ENCODE measurements at places on chromosomes 6 and 20.

DNA sequence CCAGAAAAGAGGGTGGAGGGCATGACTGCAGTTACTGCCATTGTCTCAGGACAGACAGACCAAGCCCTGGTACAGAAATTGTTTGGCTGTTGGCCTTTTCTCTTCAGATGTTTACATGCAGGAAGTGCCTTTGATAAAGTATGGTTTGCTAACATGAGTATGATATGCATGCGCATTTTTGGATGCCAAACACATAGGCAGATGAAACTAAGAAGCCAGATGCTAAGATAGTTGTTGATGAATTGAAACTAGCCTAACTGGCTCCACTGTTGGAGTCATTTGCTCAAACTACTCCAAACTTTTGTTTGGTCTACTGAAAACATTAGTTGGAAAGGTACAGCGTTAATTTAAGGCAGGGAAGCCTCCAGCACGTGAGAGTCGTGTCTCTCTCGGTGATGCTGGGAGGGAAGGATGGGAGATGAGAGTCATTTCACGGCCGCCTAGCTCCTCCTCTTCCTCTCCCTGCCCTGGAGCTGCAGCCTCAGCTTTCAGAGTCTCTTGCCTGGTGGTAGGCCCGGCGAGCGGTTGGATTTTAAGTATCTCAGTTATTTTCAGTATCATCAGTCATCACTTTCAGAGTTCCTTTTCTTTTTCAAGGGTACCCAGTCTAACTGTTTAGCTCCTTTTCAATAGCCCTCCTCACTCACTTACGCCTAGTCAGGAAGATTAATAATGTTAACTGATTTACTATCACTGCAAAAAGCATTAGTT lies 29.7 kb downstream of the RREB1 start:
- DNase-seq = no peak

- DNase-seq = no peak
Measured at GRCh38 chr6:168166627-168167026, 87.6 kb upstream of the FRMD1 start.

GRCh38 chr6:163646133-163646532 lies 231.6 kb downstream of the QKI start:
- no peak for DNase-seq

- DNase-seq = no peak
Measured at GRCh38 chr6:3784885-3785744, 33.6 kb upstream of the PXDC1 start.

- no peak for DNase-seq
Measured at GRCh38 chr6:88520445-88520844, 354.3 kb upstream of the CNR1 start.

GRCh38 chr20:56606174-56606945 lies 22.7 kb upstream of the TFAP2C start:
- DNase-seq = no peak

- DNase-seq = no peak
Measured at GRCh38 chr6:168165373-168165772, 86.4 kb upstream of the FRMD1 start.

DNA sequence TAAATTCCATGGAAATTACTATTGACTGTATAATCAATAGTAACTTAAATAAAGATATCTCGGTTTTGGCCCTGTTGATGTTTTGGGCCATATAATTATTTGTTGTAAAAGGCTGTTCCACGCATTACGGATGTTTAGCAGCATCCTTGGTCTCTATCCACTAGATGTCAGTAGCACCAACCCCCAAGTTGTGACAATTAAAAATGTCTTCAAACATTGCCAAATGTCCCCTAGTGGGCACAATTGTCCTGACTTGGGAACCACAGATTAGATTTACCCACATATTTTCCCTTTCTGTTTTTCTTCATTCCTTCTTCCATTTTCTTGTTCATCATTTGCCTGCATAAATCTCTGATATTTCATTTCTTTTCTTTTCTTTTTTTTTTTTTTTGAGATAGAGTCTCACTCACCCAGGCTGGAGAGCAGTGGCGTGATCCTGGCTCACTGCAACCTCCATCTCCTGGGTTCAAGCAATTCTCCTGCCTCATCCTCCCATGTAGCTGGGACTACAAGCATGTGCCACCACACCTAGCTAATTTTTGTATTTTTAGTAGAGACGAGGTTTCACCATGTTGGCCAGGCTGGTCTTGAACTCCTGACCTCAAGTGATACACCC lies 13.6 kb upstream of the WFDC8 start:
- DNase-seq = no peak
